ENCODE measurements at places on chromosomes 5 and 9.

GRCh38 chr5:53820802-53821171 lies 260.3 kb downstream of the NDUFS4 start:
- DNase-seq: no peak

DNA sequence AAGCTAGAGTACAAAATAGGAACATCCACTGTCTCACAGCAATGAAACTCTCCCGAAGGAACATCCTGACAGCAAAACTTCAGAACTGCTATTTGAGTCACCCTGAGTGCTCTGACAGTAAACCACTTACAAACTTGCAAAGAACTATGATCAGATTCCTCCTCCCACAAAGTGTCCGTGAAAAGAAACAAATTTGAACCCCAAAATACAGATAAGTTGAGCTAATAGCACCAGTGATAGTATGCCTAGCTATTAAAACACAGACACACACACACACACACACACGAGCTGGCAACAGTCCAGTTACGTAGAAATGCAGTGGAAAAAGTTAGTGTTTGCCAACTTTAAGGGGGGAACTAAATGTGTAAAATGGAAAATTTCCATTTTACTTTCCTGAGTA lies 3.1 kb upstream of the GLIS3 start:
- no peak for DNase-seq

DNA sequence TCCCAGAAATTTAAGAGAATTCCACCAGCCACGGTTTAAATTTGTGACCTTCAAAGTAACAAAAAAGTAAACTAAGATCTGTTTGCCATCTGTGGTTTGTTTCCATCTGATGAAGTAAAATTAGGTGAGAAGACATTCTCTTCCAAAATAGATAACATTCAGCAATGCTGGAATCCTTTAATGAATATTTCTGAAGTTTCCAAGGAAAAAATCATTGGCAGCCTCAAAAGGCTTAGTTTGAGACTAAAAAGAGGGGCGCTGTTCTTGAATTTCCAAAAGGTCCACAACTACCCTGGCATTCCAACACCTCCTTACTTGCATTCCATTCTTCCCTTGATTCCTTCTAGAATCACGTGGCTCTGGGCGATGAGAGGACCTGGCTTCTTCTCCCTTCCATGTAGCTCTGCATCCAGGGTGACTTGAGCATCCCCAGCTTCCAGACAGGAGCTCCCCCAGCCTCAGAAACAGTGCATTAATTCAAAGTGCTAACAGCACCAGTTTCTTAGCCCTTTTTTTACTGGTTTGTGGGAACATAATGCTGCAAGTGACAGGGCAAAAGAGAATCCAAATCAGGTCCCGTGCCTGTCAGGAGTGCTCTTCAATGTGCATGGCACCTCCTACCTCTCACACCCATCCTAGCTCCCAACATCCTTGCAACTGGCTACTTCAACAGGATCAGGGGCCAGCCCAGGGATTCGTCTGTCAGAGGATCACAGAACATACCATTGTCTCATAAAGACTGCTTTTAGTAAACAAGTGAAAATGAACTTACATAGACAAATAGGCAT lies 191.5 kb upstream of the S1PR3 start:
- DNase-seq: no peak

DNA sequence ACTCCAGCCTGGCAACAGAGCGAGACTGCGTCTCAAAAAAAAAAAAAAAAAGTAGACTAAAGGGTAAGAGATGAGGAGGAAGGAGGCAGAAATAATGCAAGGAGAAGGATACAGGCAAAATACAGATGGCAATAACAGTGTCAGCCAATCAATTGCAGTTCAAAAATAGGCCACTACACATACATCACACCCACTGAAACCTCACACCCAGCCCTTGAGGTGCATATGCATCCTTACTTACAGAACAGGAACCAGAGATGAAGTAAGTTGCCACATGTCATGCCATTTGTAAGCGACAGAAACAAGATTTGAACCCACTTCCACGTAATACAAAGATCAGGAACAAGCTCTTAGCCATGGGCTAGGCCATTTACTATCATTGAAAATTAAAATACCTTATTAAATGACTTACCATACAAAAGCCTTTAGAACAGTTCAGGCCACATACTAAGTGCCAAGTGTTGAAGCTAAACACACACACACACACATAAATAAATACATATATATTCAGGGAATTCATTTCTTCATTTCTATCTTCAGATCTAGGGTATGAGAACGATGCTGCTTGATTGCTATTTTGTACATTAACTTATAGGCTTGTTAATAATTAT lies 98.4 kb downstream of the FNBP1 start:
- DNase-seq: no peak

DNA sequence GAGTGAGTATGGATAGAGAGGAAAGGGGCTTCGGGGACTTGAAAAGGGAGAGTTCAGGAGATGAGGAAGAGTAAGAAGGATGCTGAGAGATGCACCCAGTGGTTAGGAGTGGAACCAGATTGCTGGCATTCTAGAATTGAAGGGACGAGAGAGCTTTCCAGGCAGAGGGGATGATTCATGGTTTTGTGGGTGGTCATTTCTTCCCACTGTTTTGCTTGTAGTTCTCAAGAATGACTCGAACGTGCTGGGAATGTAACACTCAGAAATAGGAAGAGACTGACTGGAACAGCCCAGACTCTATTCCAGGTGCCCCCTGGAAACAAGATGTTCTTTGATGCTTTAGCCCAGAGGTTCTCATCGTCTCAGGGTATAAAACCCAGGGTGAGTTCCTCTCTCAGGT lies 294.2 kb downstream of the ICE1 start:
- no peak for DNase-seq

- no peak for DNase-seq
These were observed 28.5 kb upstream of the MLLT3 start for GRCh38 chr9:20650750-20651299.

- DNase-seq: no peak
These were observed 135.9 kb downstream of the GABRB2 start for GRCh38 chr5:161410640-161411039.

DNA sequence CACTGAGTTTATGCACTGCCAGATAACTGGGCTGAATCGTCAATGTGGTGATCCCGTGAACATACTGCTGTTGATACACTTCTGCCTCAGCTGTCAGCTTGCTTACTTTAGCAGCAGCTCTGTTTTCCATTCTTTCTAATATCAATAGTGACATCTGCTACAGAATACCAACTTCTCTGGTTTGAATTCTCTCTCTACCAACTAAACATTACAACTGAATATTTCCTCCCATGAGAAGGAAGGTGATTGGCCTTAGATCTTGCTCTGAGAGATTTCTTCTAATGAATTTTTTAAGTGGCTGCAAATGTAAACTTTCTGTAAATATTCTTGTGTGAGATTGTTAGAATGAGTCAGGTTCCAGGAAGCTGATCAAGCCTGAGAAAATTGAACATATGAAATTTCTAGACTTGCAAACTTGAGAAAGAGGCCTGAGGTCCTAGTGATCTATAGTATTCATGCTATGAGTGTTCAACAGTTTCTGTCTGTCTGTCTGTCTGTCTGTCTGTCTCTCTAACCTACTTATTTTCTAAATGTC lies 205.5 kb upstream of the CDKN2B start:
- no peak for DNase-seq

- DNase-seq: no peak
These were observed 250.1 kb upstream of the MAP3K1 start for GRCh38 chr5:56565283-56565615.

GRCh38 chr9:34578241-34579103 lies 11.1 kb downstream of the CNTFR start:
- no peak for DNase-seq

- no peak for DNase-seq
These were observed 13.0 kb upstream of the DPM2 start for GRCh38 chr9:127950513-127951289.

GRCh38 chr9:125650271-125650737 lies 56.7 kb downstream of the MAPKAP1 start:
- peak; percentile 23 for DNase-seq

DNA sequence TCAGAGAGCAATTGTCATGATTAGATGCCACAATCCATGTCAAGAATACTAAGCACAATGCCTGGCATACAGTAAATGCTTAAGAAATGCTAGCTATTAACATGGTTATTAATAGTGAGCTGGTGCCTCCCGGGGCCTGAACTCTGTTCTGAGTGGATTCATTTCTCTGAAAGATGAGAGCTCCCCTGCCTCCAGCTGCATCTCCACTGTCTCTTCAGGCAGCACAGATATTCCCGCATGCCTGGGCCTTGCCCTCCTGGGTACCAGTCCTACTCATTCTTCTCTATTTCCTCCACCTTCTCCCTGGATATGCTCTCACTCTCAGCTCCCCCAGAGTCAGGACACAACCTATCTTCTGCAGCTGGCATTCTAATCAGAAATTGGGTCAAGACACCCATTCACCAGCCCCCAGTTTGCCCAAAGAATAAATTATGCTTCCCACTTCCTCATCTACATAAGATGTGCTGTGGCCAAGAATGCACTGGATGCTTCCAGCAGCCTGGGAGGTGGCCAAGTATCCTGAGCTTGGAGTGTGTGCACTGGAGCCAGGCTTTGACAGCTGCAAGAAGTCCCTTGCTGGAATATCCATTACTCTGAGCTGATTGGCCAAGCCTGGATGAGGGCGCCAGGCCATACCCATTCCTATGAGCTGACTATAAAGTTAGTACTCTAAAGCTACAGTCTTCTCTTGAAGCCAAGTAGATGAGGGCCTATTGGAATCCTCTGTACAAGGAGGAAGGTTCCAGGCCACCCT lies 669.0 kb downstream of the ACTL7B start:
- no peak for DNase-seq

DNA sequence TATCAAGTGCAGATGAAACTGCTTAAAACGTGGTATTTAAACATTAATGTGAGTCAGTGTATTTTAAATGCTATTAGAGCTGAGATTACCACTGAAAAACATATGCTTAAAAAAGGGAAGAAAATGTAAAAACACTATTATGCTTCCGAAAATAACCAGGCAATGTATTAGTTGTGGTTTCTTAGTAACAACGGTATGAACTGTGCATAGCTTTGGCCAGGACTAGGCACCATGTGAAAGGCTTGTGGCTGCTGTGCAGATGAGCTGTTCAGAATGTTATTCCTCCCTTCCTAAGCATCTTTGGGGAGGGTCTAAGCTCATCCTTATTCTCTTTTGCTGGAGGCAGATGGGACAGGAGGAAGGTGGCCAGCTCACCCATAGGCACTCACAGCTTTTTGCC lies 84.9 kb downstream of the NTRK2 start:
- DNase-seq: no peak

GRCh38 chr9:37836386-37836785 lies 35.8 kb downstream of the DCAF10 start:
- DNase-seq: no peak

DNA sequence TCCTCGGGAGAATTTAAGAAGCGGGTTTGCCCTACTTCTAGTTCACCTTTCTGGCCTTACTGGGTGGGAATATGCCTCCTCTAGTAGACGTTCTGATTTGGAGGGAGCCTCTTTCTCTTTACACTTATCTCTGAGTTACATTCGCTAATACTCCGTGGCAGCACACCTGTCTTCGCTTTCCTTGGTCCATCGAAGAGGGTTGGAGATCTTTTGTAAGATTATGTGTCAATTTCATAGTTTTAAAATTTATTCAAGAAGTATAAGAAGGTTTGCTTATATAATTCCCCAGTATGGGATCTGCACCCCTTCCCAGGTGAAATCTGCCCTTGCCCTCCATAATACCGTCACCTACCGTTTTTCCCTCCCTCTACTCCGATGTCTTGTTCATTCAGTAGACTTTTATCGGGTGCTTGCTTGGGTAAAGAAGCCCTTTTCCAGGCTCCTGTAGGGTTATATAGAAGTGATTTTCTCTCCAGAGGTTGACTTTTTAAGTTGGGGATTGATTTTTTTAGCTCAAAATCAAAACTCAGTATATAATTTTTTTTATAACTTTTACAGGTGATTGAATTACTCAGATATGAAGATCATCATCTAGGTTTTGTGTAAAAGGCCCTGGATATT lies 1.1 kb downstream of the GPBP1 start:
- no peak for DNase-seq

GRCh38 chr5:173505634-173506033 lies 110.8 kb downstream of the BOD1 start:
- DNase-seq: no peak

DNA sequence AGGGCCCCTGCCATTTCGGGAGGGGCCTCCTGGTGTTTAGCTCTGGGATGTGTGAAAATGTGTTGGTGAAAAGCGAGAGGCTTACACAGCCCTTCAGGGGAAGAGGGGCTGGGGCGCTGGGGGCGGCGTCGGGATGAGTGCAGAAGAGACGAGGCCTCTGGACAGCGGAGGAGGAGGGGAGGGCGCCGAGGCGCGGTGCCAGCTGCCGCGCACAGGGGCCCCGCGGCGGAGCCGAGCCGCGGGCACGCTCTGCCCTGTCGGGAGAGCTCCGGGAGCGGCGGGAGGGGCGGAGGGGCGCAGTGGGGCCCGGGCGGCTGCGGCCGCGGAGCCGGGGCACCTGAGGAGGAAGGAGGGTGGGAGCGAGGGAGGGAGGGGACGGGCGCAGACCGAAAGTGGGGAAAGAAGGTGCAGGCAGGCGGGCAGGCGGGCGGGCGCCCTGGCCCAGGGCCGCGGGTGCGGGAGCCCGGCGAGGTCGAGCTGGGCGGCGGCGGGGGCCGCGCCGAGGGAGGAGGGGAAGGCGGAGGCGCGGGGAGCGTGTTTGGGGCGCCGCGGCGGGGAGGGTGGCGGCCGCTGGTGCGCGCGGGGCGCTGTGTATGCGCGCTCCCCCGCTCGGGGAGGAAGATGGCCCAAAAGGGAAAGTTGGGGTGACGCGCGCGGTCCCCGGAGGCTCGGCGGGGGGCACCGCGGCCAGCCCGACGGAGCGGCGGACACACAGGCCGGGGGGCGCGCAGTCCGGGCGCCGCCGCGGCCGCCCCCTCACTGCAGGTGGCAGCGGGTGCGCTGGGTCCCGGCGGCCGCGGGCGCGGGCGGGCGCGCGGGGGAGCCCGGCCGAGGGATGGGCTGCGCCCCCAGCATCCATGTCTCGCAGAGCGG lies at the start of gene PDE8B:
TSS of gene PDE8B (plus strand) at position 590 of the 873 bp plus-strand sequence. CDS start at position 836, 246 bp downstream.
- DNase-seq: no peak

GRCh38 chr9:90433398-90433941 lies 209.2 kb downstream of the DIRAS2 start:
- no peak for DNase-seq

Measured in stimulated activated CD4-positive, alpha-beta T cell treated with anti-CD3 and anti-CD28 coated beads, Interleukin-4, amount 100 ng/mL, for 48 hours (primary cell).